ENCODE measurements at places on chromosomes 3 and 15.

GRCh38 chr3:102460579-102460978, 25.8 kb downstream of the ZPLD1 start:
- no peak for DNase-seq

DNA sequence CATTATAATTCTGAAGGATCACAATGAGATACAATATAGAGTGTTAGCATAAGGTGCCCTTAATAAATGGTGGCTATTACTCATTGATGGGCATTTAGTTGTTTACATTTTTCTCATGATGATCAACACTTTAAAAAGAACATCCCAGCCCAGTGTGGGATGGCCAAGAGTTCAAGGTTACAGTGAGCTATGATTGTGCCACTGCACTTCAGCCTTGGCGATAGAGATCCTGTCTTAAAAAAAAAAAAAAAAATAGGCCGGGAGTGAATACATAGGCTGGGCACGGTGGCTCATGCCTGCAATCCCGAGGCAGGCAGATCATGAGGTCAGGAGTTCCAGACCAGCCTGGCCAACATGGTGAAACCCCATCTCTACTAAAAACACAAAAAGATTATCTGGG, 1.6 kb upstream of the FXR1 start:
- no peak for DNase-seq

- DNase-seq: no peak
These were observed 102.8 kb upstream of the CLDN18 start for GRCh38 chr3:137906985-137907649.

DNA sequence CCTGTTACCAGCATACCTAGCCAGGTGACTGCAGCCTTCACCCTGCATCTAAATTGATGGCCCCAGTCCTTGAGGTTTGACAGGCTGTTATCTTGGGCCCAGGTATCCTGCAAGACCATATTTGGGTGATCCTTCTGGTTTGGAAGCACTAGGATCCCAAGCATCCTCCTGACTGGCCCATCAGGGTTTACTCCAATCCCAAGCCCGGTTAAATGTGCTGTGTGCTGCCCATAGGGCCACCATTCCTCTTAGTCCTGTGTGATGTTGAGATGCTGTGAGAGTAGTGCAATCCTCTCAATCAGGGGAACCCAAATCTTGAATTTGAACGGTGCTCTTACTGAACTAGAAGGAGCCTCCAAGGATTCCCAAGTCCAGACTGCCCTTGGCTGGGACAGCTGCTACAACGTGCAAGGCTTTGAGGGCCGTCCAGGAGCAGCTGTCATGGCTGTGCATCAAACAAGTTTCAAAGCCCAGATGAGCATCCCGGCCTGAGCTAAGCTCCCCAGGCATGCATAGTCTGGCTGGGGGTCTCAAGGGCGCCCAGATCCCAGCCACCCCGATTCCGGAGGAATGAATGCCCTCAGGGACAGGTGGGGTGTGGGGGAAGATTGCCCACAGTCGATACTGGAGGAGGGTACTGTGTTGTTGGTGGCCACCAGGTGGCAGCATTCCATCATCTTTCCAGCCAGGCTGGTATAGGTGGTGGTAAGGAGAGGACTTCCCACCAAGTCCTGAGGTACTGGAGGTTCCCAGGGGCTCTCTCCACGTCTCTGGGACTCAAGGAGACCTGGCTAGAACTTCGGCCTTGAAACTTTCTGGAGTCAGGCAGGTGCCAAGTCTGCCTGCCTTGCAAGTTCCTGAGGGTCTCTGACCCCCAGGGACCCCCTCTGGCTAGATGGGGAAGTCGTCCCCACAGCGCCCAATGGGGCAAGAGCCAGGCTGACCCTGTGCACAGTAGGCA, 32.6 kb downstream of the RBM5 start:
- DNase-seq: peak; percentile 70

DNA sequence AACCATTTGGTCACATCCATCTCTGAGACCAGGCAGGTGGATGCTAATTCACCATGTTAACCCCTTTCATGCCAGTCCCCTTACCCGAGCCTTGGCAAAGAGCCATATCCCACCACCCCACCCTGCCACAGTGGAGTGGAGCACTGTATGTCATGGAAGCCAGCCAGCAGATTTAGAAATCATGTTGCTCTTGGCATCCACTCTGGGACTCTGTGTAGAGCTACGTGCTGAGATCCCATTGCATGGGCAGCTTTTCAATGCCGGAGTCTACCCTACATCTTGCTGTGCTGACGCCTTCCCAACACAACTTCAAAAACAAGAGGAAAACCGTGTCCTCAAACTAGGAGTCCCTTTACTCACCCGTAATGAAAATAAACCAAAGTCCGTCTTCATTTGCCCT, 131.0 kb downstream of the NTRK3 start:
- DNase-seq: peak; percentile 10

All from muscle of back (tissue), 13 donors.